ENCODE measurements at places on chromosomes 5 and 9.

DNA sequence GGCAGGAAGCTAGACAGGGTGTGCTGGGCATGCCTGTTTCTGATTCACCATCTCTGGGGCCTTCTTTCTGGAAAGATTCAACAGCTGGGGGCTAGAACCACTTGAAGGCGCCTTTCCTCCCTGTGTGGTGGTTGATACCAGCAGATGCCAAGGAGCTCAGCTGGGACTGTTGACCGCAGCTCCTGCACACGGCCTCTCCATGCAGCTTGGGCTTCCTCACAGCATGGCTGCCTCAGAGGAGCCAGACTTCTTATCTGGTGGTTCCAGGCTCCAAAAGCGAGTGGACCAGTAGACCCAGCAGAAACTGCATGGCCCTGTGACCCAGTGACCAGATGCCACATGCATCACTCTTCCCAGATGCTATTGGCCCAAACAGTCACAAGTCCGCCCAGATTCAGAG, 74.7 kb upstream of the COL5A1 start:
- no peak for DNase-seq

DNA sequence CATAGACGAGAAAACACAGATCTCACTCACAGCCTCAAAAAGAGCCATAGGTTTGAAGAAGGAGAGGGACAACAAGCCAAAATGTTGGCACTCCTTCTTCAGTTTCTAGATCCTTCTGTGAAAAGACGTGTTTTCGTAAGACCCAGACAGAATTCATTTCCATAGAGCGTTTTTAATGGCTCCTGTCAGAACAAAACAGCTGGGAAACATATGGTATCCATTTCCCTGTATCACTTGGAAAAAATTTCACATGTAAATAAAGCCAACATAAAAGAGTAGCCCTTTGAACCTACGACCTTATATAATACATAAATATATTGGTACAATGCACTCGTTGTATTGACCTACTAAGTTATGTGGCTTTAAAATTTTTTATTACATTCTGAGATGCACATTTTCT, 108.1 kb downstream of the SNCAIP start:
- no peak for DNase-seq

DNA sequence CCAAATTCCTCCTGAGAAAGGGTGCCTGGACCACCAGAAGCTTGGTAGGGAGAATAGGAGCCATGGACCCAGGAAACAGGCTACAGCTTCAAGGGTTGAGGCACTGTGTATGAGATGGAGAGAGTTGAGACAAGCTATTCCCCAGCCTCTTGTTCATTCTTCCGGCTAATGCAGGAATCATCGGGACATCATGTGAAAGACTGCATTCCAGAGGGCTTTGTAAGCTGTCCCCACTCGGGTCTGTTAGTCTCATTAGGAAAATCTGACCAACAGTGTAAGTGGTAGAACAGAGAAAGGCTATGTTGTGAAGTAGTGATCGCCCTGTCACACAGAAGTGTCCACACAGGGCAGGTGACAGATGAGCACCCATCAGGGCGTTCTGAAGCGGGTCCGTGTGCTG, 81.4 kb downstream of the GABBR2 start:
- no peak for DNase-seq

- DNase-seq: no peak
Measured at GRCh38 chr5:153357493-153358112, 132.9 kb upstream of the GRIA1 start.

DNA sequence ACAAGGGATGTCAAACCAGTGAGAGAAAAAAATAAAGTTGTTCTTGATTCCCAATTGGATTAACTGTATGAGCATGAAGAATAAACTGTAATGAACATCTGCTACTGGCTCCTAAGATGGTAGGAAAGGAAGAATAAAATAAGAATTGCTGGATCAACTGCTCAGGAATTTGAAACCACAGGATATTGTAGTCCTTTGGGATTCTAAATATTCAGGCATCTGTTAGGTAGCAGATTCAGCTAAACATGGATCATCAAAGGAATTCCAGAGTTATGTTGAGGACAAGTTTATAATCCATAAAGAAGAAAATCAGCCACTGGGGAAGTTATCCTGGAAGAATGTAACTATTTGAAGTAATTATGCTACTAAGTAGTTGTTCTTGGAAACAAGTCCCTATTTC, 65.8 kb downstream of the ISL1 start:
- DNase-seq: no peak

DNA sequence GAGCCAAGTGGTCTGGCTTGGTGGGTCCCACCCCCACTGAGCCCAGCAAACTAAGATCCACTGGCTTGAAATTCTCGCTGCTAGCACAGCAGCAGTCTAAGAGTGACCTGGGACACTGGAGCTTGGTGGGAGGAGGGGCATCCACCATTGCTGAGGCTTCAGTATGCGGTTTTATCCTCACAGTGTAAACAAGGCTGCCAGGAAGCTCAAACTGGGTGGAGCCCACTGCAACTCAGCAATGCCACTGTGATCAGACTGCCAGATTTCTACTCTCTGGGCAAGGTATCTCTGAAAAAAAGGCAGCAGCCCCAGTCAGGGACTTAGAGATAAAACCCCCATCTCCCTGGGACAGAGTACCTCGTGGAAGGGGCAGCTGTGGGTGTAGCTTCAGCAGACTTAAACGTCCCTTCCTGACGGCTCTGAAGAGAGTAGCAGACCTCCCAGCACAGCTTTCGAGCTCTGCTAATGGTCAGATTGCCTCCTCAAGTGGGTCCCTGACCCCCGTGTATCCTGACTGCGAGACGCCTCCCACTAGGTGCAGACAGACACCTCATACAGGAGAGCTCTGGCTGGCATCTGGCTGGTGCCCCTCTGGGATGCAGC, 18.2 kb upstream of the STK32A start:
- DNase-seq: no peak

DNA sequence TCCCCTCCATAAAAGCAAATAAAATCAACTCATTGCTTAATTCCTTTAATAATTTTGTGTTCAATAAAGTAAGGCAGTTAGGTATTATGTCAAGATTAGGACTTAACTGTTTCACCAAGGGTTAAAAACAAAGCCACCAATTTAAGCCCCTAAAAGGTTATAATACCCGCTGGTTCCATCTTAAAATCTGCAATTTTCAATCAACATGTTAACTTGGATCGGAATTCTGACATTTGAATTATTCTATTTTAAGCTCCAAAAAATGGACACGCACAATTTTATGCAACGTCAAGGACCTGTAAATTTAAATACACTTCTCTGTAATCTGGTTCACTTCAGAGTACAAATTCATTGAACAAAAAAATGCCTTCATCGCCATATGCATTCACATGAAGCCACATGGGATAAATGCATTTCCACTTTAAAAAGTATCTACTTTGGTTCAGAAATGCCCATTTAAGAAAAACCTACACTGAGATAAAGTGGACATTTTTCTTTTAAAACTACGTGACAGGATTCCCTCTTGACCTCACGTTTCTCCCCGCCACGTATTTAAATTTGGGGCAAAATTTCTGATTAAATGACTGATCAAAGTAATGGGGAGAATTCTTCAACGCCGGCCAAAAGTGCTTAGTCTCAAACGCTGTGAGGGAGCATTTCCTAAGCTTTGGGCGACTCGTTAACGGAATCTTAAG, 721 bp downstream of the GIN1 start:
- DNase-seq: no peak

- DNase-seq: no peak
Measured at GRCh38 chr9:93090091-93090655, 5.8 kb upstream of the CARD19 start.

DNA sequence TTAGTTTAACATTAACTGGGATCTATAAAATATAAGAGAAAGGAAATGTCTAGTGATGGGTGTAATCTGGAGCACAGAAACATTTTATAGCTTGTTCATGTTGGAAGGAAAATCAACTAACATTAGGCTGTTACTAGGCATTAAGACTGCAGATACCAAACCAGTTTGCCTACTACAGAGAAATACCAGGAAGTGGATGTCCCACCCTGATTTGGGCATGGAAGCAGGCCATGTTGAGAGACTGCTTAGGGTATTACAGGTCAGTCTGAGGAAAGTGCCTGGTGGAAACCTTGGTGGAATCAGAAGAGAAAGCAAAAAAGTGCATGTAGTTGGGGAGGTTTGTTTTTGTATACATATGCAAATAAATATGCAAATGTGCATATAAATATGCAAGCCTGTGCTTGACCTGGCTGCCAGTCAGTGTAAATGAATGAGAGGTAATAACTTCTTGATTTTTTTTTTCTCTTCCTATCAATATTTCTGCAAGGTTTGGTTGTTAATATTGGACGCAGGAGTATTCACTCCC, 9.6 kb upstream of the CCDC112 start:
- DNase-seq: no peak

DNA sequence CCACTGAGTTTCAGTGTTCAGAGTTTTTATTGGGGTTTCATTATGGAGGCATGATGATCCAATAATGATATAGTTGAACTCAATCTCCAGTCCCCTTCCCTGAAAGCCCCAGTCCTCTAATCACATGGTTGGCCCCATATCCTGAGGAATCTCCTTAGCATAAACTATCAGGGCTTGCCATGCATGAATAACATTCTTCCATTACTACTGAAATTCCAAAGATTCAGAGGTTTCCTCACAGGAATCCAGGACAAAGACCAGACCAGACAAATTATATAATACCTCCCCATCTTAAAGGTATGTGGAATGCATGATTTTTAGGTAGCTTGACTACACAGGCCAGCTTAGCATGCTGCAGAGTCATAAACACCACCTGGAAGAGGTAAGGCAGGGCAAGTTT, 15.5 kb upstream of the LRRTM2 start:
- no peak for DNase-seq

GRCh38 chr5:10592601-10593000, 28.7 kb downstream of the ANKRD33B start:
- no peak for DNase-seq

- no peak for DNase-seq
Measured at GRCh38 chr5:133371371-133372155, 240.8 kb downstream of the FSTL4 start.

DNA sequence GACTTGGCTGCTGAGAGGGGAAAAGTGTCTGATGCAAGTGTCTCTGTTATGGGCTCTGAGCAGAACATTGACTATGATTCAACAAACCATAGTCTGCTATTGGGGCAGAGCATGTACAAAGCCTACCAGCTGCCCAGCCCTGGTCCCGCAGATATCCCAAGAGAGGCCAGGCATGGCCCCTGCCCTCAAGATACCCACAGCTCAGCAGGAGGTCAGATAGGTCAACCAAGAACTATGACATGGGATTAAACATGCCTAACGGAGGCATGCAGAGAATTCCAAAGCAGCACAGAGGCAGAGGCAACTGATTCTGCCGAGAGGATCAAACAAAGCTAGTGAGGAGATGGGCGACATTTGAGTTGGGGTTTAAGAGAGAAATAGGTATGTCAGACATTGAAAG, 39.9 kb upstream of the CPLX2 start:
- no peak for DNase-seq

DNA sequence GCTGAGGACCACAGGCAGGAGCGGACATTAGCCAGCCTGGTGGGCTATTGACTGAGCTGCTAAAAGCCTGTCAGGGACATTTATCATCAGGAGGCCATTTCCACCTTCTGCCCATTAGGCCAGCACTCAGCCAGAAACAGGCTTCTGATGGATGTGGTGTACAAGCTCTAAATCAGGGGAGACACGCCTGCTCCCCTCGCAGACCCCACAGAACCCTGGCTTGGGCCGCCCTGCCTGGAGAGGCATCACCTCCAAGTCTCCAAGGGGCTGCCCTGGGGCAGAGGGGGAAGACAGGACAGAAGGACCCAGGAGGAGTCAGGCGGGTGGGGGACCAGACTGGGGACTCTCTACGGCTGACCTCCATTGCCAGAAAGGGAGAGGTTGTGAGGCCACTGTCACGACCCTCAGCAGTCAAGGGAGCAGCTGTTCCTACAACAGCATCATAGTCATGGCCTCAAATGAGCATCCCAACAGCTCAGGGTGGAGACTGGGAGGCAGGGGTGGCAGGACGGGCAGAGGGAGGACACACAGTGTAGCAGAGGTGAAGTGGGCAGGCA, 24.0 kb upstream of the TRIM14 start:
- no peak for DNase-seq

DNA sequence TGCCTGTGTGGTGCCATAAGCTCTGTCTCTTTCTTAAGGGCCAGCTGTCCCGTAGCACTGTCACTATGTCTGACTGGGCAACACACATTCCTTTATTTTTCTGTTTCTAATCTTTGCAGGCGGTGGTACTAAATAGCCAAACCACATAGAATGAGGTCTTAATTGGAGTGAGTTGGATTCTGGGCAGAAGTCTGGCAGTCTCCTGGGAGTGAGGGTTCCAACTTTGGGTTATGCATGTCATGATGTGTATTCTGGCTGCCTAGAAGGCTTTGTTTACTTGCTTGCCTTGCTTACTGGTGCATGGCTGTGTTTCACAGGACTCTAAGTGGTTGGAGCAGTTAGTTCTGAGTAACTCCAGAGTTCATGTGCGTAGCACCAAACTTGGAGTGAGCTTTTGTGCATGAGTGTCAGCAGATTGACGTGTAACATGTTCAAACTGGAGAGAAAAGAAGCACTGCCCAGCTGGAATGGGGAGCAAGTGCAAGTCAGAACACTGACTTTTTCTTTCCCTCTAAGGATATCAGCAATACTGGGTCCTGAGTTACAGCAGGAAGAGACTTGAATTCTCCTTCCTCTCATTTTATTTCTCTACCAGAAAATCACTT, 185.8 kb downstream of the PCSK1 start:
- no peak for DNase-seq

DNA sequence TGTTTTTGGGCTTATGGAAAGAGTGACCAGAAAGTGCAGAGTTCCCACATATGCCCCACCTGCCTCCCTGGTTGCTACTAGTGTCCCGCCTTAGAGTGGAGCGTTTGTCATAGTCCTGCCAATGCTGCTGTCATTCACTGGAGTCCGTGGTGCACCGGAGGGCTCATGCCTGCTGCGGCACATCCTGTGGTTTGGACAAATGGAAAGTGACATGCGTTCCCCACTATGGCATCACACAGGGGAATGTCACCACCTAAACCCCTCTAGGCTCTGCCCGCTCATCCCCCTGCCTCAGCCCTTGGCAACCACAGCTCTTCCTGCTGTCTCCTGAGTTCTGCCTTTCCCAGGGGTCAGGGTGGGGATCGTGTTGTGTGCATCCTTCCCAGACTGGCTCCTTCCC, 29.2 kb downstream of the IRX4 start:
- DNase-seq: no peak

DNA sequence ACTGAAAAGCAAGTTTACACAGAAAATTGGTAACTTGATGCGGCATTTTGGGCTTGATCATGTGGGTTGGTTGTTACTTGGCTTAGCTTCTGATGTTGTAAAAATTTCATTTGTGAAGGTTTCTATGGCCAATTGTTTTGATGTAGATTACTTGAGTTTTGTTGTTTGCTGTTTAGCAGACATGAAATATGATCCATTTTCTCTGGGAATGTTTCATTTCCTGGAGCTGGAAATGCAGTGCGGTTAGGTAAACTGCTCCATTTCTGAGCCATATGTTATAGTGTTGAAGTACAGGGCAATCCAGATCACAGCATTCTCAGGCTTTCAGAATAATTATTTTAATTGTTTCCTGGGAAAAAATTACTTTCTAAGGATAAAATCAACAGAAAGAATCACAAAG, 396.9 kb downstream of the ENC1 start:
- no peak for DNase-seq

- DNase-seq: no peak
Measured at GRCh38 chr9:37916471-37917312, 12.8 kb upstream of the SLC25A51 start.

Data from stimulated activated CD4-positive, alpha-beta T cell treated with anti-CD3 and anti-CD28 coated beads, Interleukin-2, amount 100 ng/mL, for 4 hours (primary cell).